ENCODE measurements at places on chromosomes 7 and 10.

DNA sequence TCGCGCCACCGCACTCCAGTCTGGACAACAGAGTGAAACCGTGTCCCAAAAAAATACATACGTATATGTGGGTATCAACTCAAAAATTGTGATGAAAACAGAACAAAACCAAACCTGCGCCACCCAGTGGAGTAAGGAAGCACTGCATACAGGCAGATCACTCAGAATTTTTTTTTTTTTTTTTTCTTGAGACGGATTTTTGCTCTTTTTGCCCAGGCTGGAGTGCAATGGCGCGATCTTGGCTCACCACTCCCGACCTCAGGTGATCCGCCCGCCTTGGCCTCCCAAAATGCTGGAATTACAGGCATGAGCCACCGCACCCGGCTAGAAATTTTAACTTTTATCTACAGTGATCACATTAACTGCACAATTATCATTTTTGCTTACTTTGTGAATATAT lies 9.1 kb upstream of the TMEM236 start:
- no peak overlapping the region for H3K27ac ChIP-seq
- no peak overlapping the region for H3K4me3 ChIP-seq
- H3K27me3 ChIP-seq, result no peaks in the 10 kb centered on the region
- H3K4me1 ChIP-seq, result peaks cover 7% of the 10 kb centered on the region

GRCh38 chr7:83475420-83475819 lies 173.5 kb downstream of the SEMA3E start:
- no peak overlapping the region for H3K27ac ChIP-seq
- H3K4me3 ChIP-seq, result no peak overlapping the region
- H3K4me1 ChIP-seq, result no peaks in the 10 kb centered on the region
- no peak for DNase-seq

DNA sequence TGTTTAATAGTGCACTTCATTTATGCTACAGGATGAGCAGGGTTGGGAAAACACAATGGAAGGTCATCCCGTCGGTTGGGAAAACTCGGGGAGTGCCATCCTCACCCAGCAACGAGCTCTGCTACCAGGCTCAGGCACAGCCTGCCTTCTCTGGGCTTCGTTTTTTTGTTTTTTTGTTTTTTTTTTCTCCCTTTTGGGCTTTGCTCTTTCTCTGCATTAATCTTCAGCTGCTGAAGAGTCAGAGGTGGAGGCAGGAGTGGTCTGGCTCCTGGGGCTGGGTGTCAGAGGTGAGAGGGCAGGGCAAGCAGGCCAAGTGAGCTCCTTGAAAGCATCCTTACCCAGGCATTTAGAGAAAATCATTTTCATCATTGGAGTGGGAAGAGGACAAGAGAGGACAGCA lies 11.5 kb downstream of the ZNF3 start:
- DNase-seq, result no peak
- H3K27ac ChIP-seq, result no peak overlapping the region
- H3K4me1 ChIP-seq, result no peaks in the 10 kb centered on the region
- no peaks in the 10 kb centered on the region for H3K27me3 ChIP-seq

DNA sequence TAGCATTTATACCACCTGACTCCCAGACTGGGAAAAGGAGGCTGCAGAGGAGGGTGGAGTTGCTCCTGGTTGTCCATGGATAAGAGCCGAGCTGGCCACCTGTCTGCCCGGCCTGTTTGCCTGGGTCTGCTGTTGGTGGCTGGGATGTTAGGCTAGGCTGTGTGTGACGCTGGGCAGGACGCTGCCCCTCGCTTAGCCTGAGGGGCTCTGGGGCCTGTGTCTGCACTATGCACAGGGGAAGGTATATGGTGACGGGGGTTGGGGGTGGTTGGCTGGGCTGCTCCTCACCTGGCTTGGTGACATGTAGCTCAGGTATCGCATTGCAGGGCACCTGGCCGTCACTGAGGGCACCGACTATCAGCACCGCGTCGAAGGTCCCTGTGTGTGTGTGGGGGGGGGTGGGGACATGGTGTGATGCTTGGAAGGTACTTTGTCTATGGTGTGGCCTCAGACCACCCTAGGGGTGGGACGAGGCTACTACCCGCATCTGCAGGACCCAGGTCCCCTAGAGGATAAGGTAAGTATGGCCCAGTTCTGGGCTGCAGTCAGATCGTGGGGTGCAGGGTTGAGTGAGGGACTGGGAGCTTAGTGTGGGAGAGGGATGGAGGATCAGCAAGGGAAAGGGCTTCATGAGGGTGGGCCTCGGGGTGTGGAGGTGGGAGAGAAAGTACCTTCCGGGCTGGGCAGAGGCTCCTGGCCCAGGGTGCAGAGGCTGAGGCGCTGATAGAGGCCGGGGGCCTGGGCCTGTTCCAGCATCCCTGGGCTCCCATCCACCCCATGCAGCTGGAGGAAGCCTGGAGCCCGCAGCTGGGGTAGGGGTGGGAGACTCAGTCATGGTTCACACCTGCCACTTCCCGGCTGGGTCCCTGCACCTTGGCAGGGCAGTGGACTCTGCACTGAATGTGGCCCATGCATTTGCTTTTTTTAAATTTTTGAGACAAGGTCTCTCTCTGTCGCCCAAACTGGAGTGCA lies 2.3 kb downstream of the METTL27 start:
- no peaks in the 10 kb centered on the region for H3K36me3 ChIP-seq
- no peak for DNase-seq
- H3K27me3 ChIP-seq, result no peaks in the 10 kb centered on the region
- no peak overlapping the region for H3K27ac ChIP-seq
- H3K4me3 ChIP-seq, result no peak overlapping the region

All from CD4-positive, alpha-beta memory T cell (primary cell).